ENCODE measurements at places on chromosomes 12 and 14. TPM values are rescaled to one million over a fixed set of nuclear protein-coding genes. Genes with fewer than 3 reads are reported as not detected.

The CELA1 gene
- not detected for total RNA-seq

The CEP83 gene
- total RNA-seq = 10.2 TPM

The ORAI1 gene
- total RNA-seq = 6.9 TPM

The USP44 gene
- total RNA-seq = 7.2 TPM

The NANOG gene
- total RNA-seq = not detected

The TGM1 gene
- 0.45 TPM for total RNA-seq

The LRRIQ1 gene
- total RNA-seq = 0.87 TPM

The ZNF219 gene
- 14.9 TPM for total RNA-seq

The FAM186B gene
- total RNA-seq = 0.35 TPM

The SALL2 gene
- total RNA-seq = 15.9 TPM

The SSTR1 gene
- 0.17 TPM for total RNA-seq

The GLT8D2 gene
- total RNA-seq = 0.87 TPM

The CCDC60 gene
- not detected for total RNA-seq

The RAD9B gene
- 0.52 TPM for total RNA-seq

The HOXC12 gene
- total RNA-seq = not detected

The PITPNM2 gene
- total RNA-seq = 2.4 TPM

The ADAM21 gene
- total RNA-seq = 1.7 TPM

The DAO gene
- not detected for total RNA-seq

The GLT1D1 gene
- total RNA-seq = not detected

The NRL gene
- 2.4 TPM for total RNA-seq

The EGLN3 gene
- total RNA-seq = 17.5 TPM

The OR4L1 gene
- not detected for total RNA-seq

The KCNJ8 gene
- total RNA-seq = 2.1 TPM

The SCNN1A gene
- total RNA-seq = 57.5 TPM

The AKAP3 gene
- 4.4 TPM for total RNA-seq

The LYZ gene
- total RNA-seq = not detected

The HVCN1 gene
- total RNA-seq = 0.50 TPM

The ART4 gene
- total RNA-seq = not detected

The NFATC4 gene
- 6.7 TPM for total RNA-seq

The KRT85 gene
- total RNA-seq = not detected

The POMT2 gene
- 26.4 TPM for total RNA-seq

The ACOT2 gene
- 36.7 TPM for total RNA-seq

The CLEC4D gene
- total RNA-seq = not detected

The IL31 gene
- total RNA-seq = not detected

The TEX52 gene
- total RNA-seq = not detected

The FAM90A1 gene
- total RNA-seq = 0.10 TPM

The PTPRQ gene
- total RNA-seq = 0.17 TPM

The GPATCH2L gene
- 101 TPM for total RNA-seq

The TMEM260 gene
- 10.6 TPM for total RNA-seq
